ENCODE measurements at places on chromosomes 1 and 21.

DNA sequence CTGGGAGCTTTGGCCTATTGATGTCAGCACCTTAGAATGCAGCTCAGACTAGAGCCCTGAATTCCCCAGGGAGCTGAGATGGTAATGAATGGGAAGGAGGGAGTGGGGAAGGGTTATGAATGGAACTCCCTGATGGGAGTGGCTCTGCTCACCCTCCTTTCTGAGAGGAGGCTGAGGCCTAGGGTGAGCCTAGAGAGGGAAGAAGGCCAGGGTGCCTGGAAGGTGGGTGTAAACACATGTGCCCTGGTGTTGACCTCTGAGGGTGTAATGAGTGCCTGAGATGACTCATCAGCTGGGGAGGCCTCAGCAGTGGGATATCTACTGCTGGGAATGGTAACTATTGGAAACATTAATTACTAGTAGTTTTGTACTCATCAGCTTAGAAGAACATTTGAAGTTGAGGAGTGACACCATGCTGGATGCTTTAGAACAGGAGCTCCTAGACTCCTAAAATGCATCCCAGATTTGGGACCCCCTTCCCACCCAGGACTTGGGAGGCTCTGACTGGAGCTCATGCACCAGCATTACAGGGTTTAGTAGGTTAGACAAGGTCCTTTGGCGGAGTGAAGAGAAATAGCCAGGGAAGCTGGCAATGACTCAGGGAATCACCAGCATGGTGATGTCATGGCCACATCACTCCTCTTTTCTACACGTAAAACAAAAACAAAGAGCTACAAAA lies 16.0 kb upstream of the PIGV start:
- no peak for DNase-seq

DNA sequence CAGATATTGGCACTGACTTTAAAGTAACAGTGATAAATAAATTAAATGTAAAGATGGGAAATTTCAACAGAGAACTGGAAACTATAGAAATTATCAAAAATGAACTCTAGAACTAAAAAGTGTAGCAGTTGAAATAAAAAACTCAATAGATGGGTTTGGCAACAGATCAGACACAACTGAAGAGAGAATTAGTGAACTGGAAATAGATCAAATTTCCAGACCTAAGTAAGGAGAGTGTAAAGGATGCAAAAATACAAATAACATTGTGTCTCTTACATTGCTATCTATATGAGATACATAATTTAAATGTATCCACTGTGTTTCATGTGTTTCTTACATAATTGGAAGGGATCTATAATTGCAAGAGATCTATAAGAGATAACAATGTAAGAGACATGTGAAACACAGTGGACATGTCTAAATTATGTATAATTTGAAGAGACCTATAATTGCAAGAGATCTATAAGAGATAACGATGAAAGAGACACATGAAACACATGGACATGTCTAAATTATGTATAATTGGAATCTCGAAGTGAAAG lies 32.1 kb upstream of the ZNF362 start:
- DNase-seq = no peak

DNA sequence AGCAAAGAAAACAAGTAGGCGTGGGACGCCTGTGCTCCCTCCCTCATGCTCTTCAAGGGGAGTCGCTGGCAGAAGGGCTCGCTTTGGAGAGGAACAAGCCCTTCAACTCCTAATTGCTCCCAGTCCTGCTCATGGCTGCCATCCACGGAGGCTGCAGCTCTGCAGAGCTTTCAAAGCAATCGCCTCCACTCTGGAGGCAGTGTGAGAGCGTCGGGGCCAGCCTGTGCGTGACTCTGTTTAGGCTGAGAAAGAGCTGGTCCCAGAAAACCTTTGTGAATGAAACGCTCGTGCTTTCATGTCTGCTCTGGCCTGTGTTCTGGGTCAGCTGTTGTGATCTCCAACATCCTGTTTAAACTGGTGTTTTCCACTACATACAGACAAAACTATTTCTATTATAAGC lies 23.9 kb upstream of the RUNX1 start:
- DNase-seq = no peak

GRCh38 chr1:54013393-54014008 lies 4.5 kb downstream of the LDLRAD1 start:
- no peak for DNase-seq

- DNase-seq = peak; percentile 83
These were observed 4.1 kb upstream of the TFAP2E start for GRCh38 chr1:35568975-35569395.

- DNase-seq = no peak
These were observed 141.2 kb downstream of the RWDD3 start for GRCh38 chr1:95375174-95375573.

GRCh38 chr1:236716160-236716559 lies 29.9 kb downstream of the ACTN2 start:
- DNase-seq = no peak

- no peak for DNase-seq
These were observed 17.5 kb downstream of the SIM2 start for GRCh38 chr21:36716387-36716786.

DNA sequence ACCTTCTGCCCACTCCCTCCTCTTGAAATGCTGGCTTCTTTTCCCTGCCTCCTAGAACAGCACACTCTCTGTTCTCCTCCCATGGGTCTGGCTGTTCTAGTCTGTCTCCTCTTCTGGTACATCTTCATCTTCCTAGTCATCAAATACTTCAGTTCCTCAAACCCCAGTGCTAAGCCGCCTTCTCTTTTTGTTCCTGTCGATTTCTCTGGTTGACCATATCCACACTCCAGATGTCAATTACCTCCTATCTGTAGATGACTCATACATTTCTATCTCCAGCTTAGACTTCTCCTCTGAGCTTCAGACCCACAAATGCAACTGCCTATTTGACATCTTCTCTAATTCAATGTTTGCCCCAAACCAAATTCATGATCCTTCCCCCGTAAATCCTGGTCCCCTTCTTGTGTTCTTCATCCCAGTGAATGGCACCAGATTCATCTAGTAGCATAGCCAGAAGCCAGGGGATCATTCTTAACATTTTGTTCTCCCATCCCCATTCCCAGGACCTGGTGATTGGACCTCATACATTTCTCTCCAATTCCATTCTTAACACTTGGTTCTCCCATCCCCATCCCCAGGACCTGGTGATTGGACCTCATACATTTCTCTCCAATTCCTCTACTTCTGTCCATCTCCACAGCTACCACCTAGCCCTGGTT lies 35.9 kb downstream of the USP24 start:
- no peak for DNase-seq

- DNase-seq = no peak
These were observed 50.3 kb upstream of the TARBP1 start for GRCh38 chr1:234529095-234529949.

DNA sequence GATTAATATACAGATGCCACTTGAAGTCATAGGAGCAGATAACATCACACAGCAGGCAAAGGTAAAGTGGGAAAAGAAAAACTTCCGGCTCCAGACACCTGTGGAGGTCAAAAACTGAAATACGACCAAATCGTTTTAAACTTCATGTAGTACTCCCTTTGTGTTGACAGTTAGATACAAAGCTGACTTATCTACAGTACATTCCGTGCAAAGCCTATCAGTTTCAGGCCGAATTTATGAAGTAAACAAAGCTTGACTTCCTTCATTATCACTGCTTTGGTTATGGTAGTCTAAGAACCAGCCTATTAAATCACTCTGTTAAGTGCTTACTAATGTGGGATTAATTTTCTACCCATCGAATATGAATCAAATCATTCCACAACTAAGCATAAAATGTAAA lies 156.3 kb downstream of the SMYD3 start:
- no peak for DNase-seq

DNA sequence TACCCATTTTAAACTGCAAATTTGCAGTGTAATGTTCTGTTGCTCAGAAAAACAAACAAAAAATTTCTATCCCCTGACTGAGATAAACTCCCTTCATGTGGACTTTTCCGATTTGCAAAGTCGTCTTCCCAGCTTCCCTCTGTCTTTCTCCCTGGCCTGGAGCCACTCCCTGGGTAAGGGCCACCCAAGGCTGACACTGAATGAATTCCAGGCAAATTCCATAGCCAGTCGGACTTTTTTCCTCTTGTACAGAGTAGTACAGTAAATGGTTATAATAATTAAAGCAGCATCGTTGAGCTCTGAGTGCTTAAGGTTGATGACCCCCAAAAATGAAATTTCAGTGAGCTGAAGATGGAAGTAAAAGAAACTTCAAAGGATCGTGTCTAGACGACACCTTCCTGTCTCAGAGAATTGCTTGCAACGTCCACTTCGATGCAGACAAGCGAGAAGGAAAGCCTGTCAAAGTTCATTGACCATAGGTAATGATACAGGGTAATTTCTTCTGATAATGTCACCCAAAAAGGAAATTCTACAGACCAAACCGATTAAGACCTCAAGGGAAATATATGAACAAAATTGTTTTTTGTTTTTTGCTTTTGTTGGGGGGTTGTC lies 33.6 kb upstream of the LHX8 start:
- no peak for DNase-seq

DNA sequence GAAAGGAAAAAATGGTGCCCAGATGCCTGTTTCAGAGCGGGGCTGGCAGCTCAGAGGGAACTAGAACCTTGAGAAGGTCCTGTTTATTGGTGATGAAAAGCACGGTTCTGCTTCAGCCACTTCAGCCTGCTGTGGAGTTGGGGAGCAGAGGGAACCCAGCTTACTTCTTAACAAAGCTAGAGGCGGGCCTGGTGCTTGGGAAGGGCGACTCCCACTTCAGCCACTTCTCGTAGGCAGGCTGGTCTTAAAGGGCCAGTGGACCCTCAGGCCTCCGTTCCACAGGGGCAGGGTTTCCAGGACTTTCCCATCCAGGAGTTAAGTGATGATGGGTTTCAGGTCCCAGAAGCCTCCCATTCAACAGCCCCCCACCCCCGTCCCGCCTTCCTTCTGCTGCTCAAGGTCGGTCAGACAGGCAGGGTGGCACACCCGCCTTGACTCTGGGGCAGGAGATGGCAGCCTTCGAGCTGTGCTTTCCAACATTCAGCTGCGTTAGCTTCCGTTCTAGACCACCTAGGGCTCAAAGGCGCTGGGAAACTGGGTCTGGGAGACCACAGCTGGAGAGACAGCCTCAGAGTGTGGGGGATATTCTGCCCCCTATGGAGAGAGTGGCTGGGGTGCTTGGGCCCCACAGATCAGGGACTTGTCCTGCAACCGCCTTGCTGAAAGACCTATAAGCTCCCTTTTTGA lies 3.4 kb downstream of the RUNX3 start:
- DNase-seq = no peak

DNA sequence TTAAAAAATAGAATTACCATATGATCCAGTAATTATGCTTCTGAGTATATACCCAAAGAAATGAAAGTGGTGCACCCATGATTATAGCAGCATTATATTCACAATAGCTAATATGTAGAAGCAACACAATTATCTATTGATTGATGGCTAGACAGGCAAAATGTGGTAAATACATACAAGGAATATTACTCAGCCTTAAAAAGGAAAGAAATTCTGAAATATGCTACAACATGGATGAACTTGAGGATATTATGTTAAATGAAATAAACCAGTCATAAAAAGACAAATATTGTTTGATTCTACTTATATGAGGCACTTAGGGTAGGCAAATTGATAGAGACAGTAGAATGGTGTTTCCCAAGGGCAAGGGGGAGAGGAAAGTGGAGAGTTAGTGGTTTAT lies 80.8 kb downstream of the MAP3K7CL start:
- no peak for DNase-seq

DNA sequence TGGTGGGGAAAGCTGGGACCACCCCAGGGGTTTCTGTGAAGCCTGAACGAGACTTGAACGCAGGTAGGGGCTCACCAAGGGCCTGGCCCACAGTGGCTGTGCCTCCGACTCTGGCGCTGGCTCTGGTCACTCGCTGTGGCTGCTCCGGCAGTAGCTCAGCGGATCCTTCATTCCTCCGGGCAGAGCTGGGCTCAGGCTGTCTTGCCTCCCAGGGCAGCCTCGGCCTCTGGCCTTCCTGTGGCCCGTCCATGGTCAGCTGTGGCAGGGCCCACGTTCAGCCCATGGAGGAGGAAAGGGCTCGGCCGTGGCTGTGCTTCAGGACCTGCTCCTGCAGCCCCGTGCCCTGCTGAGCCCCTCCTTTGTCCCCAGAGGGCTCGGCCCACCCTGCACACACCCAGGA lies 162.9 kb upstream of the C1orf174 start:
- DNase-seq = no peak

- no peak for DNase-seq
These were observed 79.5 kb downstream of the EVI5 start for GRCh38 chr1:92705446-92705845.

DNA sequence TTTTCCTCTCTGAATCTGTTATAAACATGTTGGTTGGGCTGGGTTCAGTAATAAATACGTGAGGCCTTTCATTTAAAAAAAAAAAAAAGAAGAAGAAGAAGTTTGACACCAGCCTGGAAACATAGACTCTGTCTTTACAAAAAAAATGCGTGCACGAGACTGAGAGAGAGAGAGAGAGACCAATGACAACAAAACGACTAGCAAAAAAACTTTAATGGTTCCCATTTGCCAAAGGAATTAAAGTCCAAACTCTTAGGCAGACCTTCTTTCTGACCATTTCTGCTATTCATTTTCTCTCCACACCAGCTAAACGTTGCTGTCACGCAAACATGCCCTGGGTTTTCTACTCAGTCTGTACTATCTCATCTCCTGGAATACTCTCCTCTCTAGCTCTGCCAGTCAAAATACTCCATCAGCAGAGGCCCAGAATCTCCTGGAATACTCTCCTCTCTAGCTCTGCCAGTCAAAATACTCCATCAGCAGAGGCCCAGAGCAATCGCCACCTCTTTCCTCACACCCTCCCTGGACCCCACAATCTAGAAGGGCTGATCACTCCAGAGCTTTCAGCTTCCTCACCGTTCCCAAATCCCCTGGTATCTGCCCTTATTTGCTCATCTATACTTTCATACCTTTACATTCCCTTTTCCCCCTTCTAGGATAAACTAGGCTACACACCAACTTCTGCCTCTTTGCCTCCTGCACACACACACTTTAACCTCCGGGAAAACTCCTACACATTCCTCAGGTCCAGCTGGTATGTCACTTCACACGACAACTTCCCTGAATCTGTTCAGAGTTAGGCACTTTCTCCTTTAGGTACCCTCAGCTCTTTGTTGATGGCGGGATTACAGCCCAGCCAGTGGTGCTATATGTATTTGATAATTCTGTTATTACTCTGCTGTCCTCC lies 100.0 kb downstream of the CDC7 start:
- no peak for DNase-seq

DNA sequence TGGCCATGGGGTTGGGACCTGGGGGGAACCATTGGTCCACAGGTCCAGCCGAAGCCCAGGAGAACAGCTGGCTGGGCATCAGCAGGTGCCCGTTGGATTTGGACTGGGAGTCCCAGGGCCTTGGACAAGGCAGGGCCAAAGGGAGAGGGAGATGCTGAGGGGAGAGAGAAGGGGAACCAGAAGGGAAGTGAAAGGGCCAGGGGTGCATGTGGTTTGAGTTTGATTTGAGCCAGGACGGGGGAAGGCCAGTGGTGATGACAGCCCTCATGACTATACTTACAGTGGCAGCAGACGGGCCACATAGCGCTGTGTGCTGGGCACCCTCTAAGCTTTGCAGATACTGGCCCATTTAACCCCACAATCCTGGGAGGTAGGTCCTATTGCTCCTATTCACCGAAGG lies 18.8 kb downstream of the AGRN start:
- DNase-seq = no peak

- no peak for DNase-seq
These were observed 37.0 kb downstream of the TNFRSF8 start for GRCh38 chr1:12100071-12100470.

Data from ecto neural progenitor cell (in vitro differentiated cells).